NCI-H510A treated with DMSO at 0.1 percent for 48 hours (cell line): ENCODE measurements at places on chromosomes 5 and 9.

- DNase-seq, result no peak
Observed at GRCh38 chr5:38032149-38032548, 192.3 kb upstream of the GDNF start.

DNA sequence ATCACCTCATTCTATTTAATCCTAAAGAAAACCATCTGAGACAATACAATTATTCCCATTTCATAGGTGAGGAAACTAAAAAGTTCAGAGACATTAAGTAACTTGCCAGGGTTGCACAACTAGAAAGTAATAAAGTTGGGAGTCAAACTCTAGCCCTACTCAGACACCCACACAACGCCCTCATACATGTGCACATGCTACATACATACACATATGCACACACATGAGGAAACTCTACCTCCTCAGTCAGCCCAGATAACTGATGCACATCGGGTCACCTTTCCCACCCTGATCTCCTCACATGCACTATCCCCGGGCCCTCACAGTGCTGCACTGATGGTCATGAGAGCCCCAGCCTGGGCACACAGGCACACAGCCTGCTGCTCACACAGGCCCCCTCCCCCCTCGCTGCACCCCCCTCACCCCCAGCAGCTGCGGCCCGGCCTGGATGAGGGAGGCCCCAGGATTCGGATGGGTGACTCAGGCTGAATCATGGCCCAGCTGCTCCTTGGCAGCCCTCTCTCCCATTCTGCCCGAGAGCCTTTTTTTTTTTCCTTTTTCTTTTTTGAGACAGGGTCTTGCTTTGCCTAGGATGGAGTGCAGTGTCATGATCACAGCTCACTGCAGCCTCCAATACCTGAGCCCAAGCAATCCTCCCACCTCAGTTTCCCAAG is 5.0 kb upstream of the GPRIN1 start:
- DNase-seq, result no peak

- DNase-seq, result no peak
Observed at GRCh38 chr5:35129921-35130485, 82.3 kb upstream of the AGXT2 start.

GRCh38 chr5:71662381-71662780 is 56.7 kb upstream of the CARTPT start:
- DNase-seq, result no peak

- no peak for DNase-seq
Observed at GRCh38 chr5:96075579-96076289, 114.1 kb upstream of the ELL2 start.

DNA sequence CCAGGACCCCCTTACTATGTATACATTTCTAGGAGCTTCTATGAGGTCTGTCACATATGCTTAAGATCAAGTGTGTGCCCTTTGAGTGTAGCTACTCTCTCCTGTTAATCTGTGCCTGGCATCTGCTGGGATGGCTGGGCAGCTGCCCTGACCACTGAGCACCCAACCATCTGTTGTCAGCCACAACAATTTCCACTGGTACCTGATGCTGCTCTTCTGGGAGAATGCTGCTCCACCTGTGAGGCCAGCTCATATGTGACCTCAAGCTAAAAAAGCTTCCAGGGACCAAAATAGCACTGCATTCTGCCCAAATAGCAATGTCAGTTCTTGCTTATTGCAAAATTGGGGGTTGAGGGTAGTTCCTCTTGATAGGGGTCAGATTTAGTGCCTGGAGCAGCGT is 595.6 kb downstream of the RAB3C start:
- DNase-seq, result no peak

DNA sequence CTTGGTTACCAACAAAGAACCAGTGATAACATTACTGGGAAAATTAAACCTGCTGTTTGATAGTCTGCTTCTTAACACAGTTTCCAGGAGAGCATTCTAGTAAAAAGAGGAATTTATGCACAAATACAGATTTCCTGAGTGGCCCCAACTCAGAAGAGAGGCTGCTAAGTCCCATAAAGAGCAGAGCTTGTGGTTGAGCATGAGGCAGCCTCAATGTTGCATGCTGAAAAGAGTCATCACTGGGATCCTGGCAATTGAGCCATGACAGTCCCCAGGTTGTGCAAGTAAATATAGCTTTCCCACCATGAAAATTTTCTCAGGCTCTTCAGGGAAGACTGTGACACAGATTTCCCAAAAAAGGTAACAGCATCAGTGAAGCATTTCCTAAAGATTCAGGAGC is 47.5 kb upstream of the ADRB2 start:
- no peak for DNase-seq

- DNase-seq, result no peak
Observed at GRCh38 chr5:6705959-6706358, 7.3 kb upstream of the TENT4A start.

DNA sequence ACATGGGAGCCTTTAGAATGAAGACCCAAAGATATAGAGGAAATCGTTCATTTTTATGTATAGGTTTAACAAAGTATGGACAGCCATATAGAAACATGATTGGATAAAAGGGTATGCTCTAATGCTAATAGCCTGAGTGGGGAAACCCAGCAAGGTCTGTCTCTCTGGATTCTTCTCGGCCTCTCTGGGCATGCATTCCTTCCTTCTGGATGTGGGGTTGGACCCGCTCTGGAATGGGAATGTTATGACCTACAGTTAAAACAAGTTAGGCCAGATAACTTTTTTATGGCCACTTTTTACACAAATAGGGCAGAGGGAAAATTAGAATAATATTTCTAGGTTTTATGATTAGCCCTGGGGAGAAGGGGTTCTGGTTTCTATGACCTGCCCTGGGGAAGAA is 103.2 kb downstream of the ARSB start:
- no peak for DNase-seq

DNA sequence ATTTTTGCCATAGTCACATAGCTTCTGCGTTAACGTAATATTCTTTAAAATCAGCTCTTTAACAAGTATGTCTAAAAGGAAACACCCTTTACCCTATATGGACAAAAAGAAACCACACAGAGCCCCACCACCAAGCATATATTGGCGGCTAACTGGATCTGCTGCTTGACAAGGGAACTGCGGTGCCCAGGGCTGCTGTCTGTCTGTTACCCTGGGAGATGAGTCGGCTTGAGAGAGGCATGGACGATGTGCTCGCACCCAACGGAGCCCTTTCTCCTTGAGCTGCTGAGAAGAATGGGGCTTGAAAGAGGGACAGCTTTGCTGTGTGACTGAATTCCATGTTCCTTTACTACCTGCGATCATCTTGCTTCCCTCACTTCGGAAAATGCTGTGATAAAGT is 158.6 kb upstream of the SHB start:
- peak; percentile 66 for DNase-seq

DNA sequence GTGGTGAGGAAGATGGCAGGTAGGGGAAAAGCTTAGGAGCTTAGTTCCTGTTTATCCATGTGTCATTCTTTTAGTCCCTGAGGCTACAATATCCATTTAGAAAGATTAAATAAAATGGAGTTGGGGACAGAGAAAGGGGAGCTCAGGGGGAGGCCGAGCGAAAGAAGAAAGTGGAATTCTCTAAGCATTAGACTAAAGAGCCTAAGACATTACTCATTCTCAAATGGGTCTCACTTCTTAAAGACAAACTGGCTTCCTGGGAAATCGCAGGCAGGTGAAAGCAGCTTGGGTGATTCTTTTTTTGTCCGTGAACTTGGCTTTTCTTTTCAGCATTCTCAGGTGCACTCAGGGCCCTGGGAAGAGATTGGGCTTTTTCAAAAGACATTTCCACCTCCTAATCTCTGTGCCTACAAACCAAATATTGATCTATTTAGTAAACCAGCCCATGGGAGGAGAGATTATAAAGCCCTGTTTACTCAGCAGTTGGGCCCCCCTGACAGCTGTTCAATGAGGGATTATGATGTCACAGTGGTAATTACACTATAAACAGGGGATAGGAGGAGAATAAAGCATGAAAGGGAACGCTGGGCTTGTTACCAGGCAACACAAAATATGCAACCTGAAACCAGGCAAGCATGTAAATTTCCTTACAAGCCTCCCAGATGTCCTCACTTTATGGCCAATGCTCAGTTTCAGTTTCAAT is 584.0 kb downstream of the ACTL7B start:
- DNase-seq, result peak; percentile 95

- no peak for DNase-seq
Observed at GRCh38 chr9:114777821-114778609, 27.8 kb downstream of the TNFSF15 start.

DNA sequence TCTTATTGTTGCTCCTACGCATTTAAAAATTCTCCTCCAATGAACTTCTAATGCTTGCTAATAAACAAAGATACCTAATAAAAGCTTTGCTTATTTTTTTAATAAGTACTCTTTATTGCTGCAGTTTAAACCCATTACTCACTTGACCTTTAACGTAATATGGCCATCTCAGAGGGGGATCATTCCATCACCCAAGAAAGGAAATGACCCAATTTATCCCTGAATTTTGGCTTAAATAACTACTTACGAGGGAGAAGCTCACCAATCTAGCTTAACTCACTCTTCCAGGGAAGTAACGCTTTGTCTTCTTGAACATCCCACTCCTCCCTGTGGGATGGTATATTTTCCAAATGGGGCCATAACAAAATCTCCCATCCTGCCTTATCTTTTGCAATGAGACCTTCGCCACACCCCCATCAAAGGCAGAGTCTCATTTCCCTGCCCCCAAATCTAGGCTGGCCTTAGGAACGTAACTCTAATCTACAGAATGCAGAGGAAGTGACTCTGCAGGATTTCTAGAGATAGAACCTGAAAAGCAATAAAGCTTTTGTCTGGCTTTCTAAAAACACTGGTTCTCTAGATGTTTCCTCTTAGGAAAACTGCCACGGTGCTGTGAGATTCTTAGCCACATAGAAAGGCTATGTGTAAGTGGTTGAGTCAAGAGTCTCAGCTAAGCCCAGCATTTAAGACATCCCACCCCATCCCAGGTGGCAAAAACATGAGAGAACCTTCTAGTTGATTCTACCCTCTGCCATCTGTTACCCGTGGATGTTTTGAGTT is 310.0 kb downstream of the ASTN2 start:
- no peak for DNase-seq

GRCh38 chr9:38727497-38728001 is 7.6 kb upstream of the FAM240B start:
- DNase-seq, result no peak

DNA sequence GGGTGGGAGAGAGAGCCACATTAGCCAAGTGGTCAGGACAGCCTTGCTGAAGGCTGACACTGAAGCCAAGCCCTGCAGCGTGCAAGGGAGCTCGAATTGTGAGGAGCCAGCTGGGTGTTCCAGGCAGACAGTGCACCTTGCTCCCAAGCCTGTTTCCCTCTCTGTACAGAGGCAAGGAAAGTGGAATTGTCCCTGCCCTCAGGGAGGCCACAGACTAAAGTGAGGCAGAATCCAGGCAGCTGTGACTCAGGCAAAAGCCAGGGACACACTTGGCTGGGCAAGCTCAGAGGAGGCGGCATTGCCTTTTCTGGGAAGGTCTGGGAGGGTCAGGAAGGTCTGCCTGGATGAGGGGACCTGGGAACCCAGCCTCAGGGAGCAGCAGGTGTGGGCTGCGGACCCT is 50.2 kb upstream of the LMX1B start:
- DNase-seq, result no peak

DNA sequence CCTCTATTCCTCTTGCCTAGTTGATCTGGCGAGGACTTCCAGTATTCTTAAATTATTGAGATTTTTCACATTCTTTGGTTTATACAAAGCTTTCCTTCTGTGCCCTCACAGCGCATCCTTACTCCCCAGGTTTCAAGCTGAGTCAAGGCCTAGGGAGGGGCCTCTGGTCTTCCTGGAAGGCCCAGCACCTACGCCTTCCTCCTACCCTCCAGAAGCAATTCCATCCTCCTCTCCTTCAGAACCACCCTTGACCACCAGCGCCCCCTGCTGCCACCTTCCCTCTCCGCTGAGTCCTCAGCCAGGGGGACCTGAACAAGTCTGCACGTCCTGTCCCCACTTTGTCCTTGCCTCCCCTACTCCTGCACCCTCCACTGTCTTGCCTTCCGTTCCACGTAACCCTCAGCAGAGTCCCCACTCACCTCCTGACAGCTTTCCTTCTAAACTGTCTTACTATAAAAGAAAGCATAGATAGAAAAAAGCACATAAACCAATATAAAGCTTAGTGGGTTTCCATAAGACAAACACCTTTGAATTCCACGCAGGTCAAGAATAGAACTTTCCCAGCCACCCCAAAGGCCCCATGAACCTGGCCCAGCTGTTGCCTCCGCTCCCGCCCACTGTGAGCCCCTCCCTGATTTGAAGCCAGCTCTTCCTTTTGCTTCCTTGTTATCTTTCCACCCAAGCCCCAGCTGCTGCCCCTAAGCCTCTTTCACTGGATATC is 63.0 kb upstream of the CTSL start:
- DNase-seq, result peak; percentile 17

DNA sequence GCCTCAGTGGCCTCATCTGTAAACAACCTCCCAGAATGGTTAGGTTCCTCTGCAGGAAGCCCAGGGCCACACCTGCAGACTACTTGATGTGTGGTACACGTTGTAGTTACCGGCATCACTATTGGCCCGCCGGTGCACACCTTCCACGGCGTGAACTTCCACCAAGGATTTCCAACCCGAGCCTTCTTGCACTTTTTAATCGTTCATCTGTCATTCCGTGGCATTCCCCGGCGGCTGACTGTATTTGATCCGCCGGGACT is 5.3 kb upstream of the TRIM41 start:
- DNase-seq, result no peak

DNA sequence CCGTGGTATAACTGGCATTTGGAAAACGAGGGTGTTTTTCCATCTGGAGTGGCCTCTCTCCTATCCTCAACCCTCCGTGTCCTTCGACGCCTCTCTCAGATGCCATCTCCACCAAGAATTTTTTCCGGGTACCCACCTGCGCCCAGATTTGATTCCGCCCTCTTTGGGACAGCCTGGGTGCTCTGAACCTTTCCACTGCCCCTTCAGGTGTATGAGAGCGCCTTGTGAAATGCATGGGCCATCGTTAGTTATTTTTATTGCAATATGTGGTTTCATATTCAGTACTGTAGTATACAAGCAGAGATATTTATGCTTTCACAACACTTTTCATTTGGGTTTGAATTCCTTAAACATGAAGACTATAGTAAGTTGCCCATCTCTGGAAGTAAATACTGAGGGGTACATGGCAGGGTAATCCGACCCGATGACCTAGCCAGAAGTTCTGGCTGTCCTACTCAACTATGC is 78.2 kb upstream of the IFNE start:
- DNase-seq, result no peak

DNA sequence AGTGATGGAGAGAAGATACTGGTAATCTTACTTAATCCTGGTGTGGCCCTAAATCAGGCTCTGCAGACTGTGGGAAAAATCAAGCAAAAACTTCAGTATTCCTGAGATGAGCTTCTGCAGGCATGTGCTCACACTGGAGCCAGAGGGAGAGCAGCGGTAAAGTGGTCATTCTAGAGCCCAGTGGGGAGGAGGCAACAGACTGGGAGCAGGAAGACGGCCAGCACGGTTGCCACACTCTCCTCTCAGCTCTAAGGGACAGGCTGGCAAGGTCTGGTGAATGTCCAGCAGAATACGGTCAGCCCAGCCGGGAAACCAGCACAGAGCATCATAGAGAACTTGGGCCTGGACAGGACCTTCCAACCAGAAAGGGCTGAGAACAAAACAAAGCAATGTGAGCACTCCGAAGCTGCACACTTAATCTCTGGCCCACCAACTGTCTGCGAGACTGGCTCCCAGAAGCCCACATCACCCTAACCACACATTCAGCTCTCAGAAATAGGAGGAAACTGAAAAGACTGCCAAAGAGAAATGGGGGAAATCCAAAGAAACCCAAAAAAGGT is 30.3 kb downstream of the MED27 start:
- no peak for DNase-seq

- no peak for DNase-seq
Observed at GRCh38 chr9:96048104-96048955, 172.8 kb downstream of the ERCC6L2 start.

- DNase-seq, result peak; percentile 2
Observed at GRCh38 chr5:80711938-80712337, 57.2 kb upstream of the DHFR start.

GRCh38 chr5:102753889-102754766 is 977 bp upstream of the PAM start:
- peak; percentile 31 for DNase-seq
